ENCODE measurements at places on chromosomes 12 and 14.

- DNase-seq: no peak
These were observed 184.3 kb upstream of the RTL1 start for GRCh38 chr14:101087614-101088394.

DNA sequence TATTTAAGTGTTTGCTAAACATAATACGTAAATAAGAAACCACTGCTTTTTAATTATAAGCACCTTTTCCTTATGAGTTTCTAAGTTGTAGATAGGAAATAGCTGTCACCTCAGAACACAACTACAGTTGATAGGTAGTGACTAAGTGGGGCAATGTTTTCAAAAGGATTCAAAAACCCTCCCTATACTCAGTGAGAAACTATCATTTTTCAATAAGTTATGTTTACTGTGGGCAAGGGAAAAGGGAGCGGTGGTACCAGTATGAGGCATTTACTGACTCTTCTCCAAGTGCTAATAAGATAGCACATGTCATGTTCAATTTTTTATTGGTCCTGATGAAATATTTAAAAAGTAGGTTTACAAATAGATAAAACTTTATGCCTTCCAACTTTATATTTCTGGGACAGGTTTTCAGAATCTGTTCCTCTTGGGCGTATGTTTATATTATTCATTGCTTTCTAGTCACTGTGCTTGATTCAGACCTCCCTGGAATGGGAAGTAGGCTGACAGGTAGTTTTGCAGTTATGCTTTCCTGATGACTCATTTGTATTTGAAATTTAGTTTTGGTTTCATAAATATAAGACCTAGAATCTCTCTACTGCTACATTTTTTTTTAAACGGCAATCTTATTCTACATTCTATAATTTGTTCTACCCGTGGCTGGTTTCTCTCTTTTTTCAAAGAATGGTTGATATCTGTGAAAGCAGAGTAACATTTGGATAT lies 153.1 kb downstream of the TMEM117 start:
- no peak for DNase-seq

- DNase-seq: no peak
These were observed 29.8 kb downstream of the APAF1 start for GRCh38 chr12:98674841-98675240.

DNA sequence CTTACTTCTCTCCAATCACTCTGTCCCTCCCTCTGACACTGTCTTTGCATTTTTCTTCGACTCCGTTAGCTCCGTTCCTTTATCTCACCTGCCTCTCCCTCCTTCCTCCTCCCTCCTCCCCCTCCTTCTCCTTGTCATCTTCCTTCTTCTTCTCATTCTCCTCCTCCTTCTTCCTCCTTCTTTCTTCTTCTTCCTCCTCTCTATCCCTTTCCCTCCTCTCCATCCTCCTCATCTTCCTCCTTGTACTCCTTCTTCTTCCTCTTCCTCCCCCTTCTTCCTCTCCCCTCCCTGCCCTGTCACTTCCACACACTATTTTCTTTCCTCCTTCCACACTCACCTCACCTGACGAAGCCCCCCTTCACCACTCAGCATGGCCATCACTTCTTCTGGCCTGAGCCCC lies 53.0 kb downstream of the HSPB8 start:
- DNase-seq: no peak

- DNase-seq: no peak
These were observed 225.0 kb downstream of the KCNC2 start for GRCh38 chr12:74984631-74985030.

DNA sequence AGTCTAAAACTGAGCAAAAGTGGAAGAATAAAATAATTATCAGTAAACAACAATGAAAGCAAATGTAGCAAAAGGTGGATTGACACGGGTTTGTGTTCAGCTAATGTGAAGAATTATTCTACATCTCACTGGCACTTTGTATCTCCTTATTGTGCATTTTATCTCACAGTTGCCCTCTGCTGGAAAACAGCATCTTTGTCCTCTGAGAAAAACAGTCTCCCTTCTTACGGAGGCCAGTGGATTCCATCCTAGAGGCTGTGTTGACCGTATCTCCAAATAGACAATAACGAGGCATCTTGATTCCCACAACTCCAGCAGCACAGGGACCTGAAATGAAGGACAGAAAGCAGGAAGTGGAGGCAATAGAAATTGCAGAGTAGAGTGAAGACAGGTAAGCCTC lies 51.3 kb upstream of the PLBD1 start:
- peak; percentile 49 for DNase-seq

DNA sequence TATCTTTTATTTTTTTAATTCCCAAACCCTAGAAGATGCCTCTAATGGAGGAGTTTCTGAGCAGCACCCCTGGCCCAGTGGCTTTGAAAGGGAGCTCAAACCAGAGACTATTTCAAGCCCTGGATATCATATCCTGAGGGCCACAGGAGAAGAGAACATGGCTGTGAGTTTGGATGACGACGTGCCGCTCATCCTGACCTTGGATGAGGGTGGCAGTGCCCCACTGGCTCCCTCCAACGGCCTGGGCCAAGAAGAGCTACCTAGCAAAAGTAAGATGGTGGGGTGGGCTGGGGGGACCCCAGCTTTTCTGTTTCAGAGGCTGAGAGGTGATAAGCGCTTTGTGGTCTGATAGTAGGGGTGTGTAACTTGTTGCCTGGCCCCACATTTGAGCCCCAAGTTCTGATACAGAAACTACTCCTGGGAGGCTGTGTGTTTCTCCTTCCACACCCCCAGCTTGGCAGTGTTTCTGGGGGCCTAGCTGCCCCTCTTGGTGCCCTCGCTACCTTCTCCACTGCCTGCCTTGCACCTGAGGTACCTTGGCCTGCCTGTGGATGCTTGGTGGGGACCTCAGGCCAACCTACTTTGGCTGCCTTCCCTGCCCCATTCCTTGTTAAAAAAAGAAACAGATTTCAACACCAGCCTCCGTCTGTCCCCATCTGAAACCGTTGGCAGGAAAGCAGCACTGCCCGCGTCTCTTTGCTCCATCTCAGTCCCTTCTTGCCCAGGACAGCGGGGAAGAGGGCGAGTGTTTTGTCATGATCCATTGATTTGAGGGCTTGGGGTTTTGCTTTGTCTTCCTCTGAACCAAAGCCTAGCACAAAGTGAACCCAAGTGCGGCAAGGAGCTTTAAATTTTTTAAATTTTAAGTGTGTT lies 5.7 kb downstream of the TPCN1 start:
- DNase-seq: no peak

- no peak for DNase-seq
These were observed 70.7 kb downstream of the RASSF9 start for GRCh38 chr12:85765453-85765869.

DNA sequence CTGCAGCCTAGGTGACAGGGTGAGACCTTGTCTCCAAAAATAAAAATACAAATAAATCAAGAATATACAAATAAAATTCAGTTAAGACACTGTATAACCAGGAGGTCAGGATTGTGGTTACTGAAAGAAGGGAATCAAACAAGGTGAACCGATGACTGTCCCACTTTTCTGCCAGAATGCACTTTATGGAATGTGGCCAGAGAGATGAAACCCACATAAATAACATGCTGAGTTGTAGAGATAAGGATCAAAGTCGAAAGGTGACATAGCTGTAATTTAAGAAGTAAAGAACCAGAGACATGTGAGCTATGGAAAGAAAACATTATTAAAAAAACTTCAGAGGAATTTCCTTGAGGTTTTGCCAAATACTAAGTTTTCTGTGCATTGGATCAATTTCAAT lies 1098.2 kb upstream of the USP15 start:
- DNase-seq: no peak

- no peak for DNase-seq
These were observed 65.7 kb downstream of the TNFAIP2 start for GRCh38 chr14:103188810-103189480.

DNA sequence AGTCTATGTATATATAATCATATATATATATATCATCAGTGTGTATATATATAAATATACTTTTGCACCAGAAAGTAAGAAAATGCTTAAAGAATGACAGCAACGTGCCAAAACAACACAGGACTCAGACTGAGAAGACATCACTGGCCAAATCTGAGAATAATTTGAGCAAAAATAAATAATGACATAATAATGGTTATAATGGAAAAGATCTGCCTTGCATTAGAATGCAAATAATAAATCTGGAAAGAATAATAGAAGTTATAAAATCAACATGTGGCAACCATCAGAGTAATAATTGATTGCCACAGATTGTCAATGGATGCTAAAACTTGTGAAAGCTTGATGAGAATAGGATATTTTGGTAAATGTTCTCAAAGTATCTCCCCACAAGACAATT lies 61.5 kb upstream of the PLEKHG7 start:
- DNase-seq: no peak

DNA sequence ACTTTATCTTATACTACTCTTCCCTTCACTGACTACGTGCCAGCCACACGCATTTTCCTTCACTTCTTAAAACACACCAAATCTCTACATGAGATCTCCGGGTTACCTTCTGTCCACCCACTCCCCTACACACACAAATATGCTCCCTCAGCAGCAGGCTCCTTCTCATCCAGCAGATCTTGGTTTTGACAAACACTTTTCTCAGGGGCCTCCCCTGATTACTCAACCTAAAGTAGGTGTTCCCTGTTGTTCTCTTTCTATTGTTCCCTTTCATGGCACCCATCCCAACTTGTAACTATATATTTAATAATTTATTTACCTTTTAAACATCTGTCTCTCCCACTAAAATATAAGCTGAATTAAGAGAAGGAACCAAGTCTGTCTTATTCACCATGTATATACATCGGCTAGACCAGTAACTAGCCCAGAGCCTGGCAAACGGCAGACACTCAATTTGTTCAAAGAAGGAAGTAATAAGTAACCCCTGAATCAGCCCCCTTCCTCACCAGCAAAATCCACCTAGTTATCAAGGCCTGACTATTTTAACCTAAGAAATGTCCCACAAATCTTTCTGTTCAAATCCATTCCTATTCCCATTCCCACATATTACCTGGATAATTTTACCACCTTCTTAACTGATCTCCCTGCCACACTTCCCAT lies 2.7 kb downstream of the C2CD5 start:
- DNase-seq: no peak

GRCh38 chr14:75267141-75267721 lies 11.4 kb upstream of the FOS start:
- no peak for DNase-seq

DNA sequence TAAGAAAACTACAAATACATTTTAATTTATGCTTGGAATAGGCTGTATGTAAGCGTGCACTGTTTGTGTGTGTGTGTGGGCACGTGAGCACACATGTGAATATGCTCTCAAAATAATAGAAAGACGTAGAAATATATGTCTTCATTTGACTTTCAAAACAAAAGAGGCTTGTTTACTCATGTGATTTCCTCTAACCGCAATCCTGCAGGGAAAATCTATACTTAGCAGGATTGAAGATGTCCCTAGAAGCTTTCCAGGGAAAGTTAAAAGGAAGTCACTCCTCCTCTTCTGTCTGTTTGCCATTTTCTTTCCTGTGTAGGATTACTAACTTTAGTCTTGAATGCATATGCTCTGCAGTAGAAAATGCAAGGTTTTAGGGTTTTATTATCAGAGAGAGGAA lies 404.7 kb downstream of the MDGA2 start:
- DNase-seq: no peak

GRCh38 chr12:49524660-49525324 lies 14.0 kb upstream of the KCNH3 start:
- DNase-seq: no peak
